Stimulated activated CD8-positive, alpha-beta memory T cell treated with anti-CD3 and anti-CD28 coated beads, Interleukin-4, amount 100 ng/mL, for 48 hours (primary cell): ENCODE measurements at places on chromosomes 3 and 15.
A peak's percentile ranks its signal among the peaks of the same experiment; 100 is the strongest.

DNA sequence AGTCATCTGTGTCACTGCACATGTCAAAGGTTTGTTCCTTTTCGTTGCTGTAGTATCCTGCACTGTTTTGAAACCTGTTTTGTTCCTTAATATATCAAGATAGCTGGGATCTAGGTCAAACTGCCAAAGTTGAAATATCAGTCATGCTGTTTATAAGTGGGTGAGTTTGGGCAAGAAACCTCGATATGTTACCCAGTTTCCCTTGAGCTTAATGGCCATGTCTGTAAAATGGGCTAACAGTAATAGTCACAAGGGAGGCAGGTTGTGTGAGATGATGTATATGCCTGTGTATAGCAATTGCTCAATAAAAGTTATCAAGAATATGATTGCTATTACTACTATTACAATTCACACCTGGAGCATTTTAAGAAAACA lies 57.1 kb downstream of the BHLHE40 start:
- DNase-seq = no peak

DNA sequence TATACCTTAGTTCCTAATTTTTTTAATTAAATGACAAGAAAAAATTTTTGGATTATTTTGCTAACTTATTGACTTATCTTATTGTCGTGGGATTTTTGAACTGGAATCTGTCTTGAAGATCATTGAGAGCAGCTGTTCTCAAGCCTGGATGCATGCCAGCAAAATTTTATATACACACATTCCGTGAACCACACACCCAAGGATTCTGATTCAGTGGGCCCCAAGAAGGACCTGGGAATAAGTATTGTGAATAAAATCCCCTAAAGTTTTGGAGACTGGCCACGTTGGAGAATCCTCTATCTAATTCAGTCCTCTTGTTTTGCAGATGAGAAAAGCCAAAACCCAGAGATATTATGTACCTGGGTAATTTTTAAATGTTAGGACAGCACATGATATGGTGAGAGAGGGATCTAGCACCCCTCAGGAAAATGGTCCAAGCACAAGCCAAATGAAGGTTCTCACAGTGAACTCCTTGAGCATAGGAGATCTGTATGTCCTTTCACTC lies 55.2 kb downstream of the UNC13C start:
- DNase-seq = no peak

GRCh38 chr15:55151631-55152030 lies 45.1 kb downstream of the RSL24D1 start:
- no peak for DNase-seq

DNA sequence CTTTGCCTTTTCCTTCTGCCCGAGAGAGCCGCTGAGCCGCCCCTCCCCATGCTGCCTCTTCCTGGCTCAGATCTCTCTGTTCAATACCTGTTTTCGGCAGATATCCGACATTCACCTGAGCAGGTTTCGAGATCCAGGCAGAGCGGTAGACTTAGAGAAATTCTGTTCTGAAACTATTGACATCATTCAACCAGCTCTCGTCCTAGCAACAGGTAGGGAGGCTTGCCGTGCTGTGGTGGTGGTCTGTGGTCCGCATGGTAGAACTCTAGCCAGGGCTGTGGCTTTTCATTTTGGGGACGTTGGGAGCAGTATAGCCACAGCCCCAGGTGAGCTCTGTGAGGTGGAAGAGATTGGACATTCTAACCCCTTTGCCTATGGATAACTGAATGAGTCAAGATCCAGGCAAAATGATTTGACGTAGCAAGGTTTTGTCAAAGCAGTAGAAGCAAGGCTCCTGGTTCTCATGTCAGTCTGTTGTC lies 810 bp downstream of the TMEM62 start:
- peak; percentile 29 for DNase-seq
